ENCODE measurements at places on chromosomes 5 and 9.

GRCh38 chr5:178104492-178104891 lies 8.8 kb upstream of the N4BP3 start:
- no peak for DNase-seq

- no peak for DNase-seq
These were observed 109.8 kb downstream of the RGS3 start for GRCh38 chr9:113573046-113573958.

- DNase-seq: no peak
These were observed at the start of gene PCDHA1 for GRCh38 chr5:140785905-140786686. Gene PCDHA1, plus strand, starts transcription at chr5:140786140.

GRCh38 chr5:109455598-109456096 lies 45.9 kb upstream of the PJA2 start:
- DNase-seq: peak; percentile 96

DNA sequence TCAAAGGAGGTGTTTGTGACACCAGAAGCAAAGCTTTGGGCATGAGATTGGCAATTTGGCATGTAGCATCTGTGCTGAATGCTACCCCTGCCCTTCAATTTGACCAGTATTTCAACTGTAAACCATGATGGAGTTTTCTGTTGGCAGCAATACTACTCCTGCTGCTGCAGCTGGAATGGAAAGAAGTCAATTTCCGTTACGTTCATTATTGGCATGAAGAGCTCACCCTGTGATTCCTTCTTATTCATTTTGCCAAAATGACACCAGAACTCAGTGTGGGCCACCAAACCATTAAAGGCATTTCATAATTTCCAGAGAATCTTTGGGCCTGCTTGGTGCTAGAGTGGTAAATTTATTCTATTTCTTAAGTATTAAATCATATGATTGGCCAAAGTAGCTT lies 433.1 kb upstream of the DMAC1 start:
- DNase-seq: no peak

- DNase-seq: peak; percentile 12
These were observed 26.6 kb downstream of the WNT8A start for GRCh38 chr5:138110266-138110963.

DNA sequence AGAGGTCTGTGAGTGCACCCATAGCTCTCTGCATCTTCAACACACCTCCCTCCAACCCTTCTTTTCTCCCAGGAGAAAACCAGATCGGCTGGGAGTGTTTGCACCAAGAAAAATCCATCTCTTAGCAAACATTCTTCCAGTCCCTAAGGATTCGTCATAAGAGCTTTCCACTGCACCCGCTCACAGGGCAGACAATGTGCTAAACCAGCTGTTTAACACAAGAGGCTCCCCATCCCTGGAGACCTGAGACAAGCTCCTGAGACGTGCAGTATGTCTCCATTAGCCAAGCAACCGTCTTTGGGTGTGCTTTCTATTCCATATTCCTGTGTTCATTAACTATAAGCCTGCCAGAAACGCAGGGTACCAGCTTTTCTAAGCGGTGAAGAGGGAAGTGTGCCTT lies 93.6 kb upstream of the ZNF462 start:
- DNase-seq: no peak

- DNase-seq: peak; percentile 35
These were observed 169.1 kb downstream of the DMRT2 start for GRCh38 chr9:1219284-1219683.

GRCh38 chr5:146805081-146805480 lies 73.5 kb downstream of the PPP2R2B start:
- peak; percentile 8 for DNase-seq

DNA sequence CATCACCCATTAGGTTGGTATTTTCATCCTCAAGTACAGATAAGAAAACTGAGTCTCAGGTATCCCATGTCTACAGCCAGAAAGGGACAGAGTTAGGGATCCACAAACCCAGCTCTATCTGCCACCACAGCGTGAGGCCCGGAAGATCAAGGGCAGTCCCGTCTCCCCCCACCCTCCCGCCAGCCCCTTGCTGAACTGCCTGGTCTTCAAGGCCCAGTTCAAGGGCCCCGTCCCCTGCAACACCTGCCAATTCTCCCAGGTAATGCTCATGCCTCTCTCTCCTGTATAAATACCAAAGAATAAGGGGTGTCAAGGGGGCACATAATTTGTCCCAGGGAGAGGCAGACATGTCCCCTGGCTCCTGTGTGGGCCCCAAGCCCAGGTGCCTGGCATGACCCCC lies 50.7 kb downstream of the AK8 start:
- DNase-seq: no peak

GRCh38 chr9:106326493-106326892 lies 536.5 kb upstream of the ZNF462 start:
- DNase-seq: no peak

DNA sequence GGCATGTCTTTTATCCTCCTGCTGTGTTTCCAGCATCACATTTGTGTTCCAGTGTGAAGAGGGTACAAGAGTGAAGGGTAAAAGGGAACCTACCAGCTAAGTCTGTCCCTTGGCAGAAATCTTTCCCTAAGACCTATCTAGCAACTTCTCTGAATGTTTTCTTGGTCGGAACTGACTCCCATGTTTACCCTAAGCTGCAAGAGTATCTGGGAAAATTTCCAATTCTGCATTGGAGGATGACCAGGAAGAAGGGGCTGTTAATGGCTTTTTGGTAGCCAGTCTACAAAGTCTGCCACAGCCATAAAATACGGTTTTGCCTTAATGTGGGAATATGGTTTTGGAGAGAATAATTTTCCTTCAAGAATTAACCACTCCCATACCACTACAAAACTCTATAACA lies 75.1 kb downstream of the MAST4 start:
- DNase-seq: no peak

DNA sequence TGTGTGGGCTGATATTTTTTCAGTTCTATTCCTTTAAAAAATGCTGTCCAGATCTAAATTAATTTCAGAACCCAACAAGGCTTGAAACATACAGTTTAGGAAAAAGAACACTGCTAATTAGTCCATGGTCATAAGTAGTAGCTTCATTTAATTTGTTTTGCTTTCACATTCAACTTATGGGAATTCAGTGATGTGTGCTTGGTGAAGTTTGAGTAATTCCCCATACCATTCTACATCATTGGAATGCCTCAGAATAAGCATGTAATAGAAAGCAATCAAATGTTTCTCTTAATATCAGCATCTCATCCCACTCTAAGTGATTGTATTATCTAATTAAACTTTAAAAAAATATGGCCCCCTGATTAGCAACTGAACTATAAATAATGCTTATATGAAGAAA lies 2.7 kb downstream of the CNTLN start:
- DNase-seq: peak; percentile 34

DNA sequence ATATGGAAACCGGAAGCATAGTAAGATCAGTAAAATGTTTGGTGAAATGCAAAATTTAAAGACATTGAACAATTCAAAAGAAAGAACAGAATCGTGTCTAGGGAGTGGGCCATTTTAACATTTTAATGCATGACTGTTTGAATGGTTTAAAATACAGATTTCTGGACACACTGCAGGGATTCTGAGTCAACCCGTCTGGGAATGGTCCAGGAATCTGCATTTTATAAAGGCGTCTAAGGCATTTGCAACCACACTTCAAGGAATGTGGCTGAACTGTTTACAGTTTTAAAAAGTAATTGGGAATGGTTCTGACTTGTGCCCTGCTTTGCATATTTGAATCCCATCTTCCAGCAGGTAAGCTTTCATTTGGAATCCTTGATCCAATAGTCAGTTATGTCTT lies 811.7 kb upstream of the WWC1 start:
- DNase-seq: peak; percentile 60

DNA sequence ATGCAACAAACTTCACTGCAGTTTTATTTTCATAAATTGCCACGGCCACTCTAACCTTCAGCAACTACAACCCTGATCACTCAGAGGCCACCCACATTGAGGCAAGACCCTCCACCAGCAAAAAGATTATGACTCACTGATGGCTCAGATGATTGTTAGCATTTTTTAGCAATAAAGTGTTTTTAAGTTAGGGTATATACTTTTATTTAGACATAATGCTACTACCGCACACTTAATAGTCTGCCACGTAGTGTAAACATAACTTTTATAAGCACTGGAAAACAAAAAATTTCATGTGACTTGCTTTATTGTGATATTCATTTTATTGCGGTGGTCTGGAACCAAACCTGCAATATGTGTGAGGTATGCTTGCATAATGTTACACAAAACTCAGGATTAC lies 257.9 kb downstream of the ZSWIM6 start:
- peak; percentile 41 for DNase-seq

DNA sequence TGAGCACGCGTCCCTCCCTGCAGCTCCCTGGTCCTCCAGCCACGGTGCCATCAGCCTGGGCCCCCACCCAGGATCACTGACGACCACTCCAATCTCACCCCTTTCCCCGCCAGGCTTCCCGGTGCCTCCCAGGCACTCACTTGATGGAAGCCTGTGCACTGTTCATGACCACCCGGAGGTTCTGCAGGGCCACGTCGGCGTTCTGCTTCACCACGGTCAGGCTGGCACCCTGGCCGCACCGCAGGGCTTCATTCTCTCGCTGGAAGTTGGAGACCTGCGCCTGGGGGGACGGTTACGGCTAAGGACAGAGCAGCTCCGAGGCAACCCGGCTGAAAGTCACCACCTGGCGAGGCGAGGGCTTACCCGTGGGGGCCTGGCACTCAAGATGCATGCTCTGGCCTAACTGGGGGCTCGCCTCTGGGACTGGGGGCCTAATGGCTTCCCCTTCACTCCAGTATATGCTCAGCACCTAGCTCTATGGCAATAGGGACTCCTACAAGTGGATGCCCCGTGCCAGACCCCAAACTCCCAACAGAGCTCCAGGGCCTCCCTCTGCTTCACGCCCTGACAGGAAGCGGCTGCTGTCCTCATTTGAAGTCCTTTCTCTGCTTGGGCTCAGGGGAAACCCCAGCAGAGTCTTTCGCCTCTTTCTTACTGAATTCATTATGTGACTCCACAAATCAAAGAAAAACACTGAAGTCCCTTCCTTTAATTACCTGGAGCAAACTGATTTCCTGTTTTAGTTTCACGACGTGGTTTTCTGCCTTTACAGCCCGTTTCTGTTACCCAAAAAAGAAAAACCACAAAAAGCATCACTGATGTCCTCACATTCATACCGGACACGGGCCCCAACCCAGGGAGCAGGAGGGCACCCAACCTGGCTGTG lies 4.2 kb upstream of the SNAPC4 start:
- no peak for DNase-seq

- DNase-seq: no peak
These were observed 280.4 kb downstream of the NTRK2 start for GRCh38 chr9:84949971-84950370.

- no peak for DNase-seq
These were observed 9.5 kb downstream of the TRIM41 start for GRCh38 chr5:181232593-181232992.

- peak; percentile 7 for DNase-seq
These were observed 455.1 kb upstream of the ZNF608 start for GRCh38 chr5:125201446-125202052.

- DNase-seq: no peak
These were observed 356.8 kb downstream of the ADGRV1 start for GRCh38 chr5:90915393-90915792.

GRCh38 chr9:128497824-128498610 lies 6.5 kb upstream of the GLE1 start:
- DNase-seq: no peak

DNA sequence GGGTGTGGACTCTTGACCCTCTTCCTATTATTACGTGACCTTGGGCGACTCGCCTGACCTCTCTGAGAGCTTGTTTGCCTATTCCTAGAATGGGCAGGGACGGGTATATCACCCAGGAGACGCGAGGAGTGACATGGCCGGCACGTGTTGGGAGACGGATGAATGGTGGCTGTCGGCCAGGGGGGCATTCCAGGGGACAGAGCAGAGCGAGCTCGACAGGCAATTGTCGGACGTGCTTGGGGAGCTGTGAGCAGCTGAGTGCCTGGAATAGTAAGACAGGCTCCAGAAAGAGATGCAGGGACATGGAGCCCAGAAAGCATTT lies 29.3 kb upstream of the UNC5A start:
- DNase-seq: no peak

GRCh38 chr9:133696071-133696472 lies 42.1 kb downstream of the SARDH start:
- DNase-seq: no peak

DNA sequence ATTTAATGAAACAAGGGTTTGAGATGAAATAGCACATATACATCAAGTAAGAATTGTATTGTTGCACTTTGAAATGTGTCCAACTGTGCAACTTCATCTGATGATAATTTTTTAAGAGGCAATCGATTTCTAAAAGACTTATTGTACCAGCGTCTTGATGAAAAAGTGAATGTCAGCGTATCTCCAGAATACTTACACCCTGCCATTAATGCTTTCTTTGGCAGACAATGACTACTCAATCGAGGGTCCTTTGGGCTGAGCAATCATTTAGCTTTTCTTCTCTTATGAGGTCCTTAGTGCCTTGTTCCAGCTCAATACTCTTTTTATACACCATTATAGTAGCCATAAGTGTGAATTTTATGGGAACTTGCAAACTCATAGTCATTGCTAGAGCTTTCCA lies 4.7 kb downstream of the TLE1 start:
- DNase-seq: no peak

- no peak for DNase-seq
These were observed 228.7 kb downstream of the TLE1 start for GRCh38 chr9:81460693-81461092.

DNA sequence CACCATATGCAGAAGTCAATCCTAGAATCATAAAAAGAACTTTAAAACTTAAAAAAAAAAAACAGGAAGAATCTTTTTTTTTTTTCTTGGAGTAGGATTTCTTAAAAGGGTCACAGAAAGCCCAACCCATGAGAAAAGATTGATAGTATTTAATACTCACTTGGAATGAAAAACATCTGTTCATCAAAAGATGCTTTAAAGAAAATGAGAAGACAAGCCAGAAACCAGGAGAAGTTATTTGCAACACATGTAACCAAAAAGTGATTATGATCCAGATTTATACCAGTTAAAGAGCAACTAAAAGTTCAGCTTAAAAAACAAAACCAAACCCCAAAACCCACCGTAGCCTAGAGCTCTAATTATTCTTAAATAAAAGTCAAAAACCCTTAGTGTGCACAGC lies 69.3 kb downstream of the TLE4 start:
- peak; percentile 22 for DNase-seq

GRCh38 chr5:156591631-156592030 lies 258.5 kb upstream of the PPP1R2B start:
- no peak for DNase-seq

GRCh38 chr5:170681013-170681433 lies 102.5 kb upstream of the GABRP start:
- peak; percentile 53 for DNase-seq

- no peak for DNase-seq
These were observed 149.8 kb upstream of the ZNF462 start for GRCh38 chr9:106713206-106713605.

DNA sequence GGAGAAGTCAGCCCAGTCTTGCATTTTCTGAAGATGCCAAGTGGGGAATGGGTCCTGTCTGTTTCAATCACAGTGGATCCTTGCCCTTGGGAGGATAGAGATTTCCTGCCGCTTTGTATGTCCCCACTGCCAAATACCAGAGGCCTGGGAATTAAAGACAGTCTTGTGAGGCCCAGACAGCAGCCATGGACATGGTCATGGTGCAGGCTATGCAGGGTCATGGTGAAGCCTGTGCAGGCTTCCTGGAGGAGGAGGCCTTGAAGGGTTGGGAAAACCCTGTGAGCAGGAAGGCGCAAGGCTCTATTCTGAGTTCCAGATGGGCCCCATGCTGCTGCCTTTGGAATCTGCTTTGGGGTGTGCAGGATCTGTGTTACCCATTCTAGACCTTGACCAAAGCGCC lies 57.3 kb upstream of the PITX1 start:
- DNase-seq: no peak

Measured in fibroblast of skin of right biceps (primary cell).